NCI-H1092 treated with DMSO at 0.1 percent for 48 hours (cell line): ENCODE measurements at places on chromosomes 12 and 14.

DNA sequence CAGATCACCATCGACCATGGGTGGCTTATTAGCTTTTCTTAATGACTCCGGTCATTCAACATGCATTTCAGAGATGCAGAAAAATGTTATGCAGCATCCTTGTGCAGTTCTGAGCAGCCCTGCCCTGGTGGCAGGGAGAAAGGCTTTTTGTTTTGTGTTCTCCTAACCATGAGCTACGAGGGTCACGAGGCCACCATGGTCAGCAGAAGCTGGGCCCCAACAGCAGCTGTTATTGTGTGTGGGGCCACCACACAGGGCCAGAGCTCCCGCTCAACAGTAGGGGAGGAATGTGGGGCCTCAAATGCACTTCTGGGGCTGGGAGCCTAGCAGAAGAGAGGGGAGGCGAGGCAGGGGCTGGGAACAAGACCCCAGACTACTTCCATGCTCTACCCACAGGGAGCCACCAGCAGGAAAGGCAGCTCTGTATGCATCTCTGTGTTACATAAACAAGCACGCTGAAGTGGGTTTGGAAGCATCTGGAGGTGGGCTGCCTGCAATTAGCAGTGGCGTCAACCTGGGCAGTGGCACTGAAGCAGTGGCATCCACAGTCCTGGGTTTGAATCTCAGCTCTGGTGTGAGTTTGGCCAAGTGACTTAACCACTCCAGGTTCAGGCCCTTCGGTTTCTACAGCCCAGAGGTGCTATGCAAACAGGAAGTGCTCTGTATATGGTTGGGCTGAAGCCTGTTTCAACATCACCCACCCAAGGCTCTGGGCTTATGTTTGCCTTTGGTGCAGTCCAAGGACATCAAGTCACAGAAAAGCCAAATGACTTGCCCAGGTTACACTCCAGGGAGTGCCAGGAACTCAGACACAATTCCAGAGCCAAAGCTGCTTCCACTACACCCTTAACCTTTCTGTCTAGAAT lies 16.3 kb downstream of the GLTP start:
- DNase-seq: no peak

DNA sequence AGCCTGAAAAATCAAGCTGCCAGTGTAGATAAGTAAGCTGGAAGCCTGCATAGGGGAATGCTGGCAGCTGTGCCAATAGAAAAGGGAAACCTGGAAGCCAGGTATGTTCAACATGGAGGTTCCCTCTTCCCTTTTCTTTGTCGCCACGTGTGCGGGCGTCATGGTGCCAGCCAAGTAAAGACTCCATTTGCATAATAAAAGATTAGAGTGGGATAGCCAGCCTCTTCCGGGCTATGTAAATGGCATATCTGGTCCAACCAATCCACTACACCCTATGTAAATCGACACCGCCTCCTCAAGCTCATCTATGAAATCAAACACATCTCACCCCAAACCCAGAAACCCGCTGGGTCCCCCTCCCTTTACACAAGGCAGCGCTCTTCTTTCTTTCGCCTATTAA lies 5.6 kb upstream of the ADGRD1 start:
- DNase-seq: no peak

GRCh38 chr12:26188641-26189040 lies 6.7 kb upstream of the SSPN start:
- no peak for DNase-seq

GRCh38 chr12:125567581-125567980 lies 502.3 kb downstream of the AACS start:
- DNase-seq: no peak

- no peak for DNase-seq
These were observed 40.3 kb upstream of the RGS6 start for GRCh38 chr14:71891970-71892369.

DNA sequence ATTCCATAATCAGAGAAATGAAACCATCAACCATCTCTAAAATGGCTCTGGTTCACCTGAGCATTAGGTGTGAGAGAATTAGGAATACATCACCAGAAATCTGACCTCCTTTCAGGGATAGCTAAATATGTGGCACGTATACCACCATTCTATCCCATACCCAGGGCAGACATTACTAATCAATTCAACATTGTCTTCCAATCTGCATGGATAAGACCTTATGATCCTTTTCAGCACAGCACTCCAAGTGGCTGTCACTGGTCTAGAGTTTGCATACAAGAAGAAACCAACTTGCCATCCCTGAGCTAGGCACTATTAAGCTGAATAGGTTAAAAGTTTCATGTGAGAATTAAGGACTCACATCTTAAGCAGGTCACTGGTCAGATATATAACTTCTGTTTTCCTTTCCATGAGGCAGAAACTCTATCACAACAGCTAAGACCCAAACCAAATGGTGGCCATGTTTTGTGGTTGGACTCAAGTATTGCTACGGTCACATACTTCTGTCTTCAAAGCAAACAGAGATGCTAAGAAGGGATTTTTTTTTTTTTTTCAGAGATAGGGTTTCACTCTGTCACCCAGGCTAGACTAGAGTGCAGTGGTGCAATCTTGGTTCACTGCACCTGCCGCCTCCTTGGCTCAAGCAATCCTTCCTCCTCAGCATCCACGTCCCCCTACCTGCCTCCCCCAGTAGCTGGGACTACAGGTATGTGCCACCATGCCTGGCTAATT lies 249.0 kb downstream of the DPF3 start:
- no peak for DNase-seq

DNA sequence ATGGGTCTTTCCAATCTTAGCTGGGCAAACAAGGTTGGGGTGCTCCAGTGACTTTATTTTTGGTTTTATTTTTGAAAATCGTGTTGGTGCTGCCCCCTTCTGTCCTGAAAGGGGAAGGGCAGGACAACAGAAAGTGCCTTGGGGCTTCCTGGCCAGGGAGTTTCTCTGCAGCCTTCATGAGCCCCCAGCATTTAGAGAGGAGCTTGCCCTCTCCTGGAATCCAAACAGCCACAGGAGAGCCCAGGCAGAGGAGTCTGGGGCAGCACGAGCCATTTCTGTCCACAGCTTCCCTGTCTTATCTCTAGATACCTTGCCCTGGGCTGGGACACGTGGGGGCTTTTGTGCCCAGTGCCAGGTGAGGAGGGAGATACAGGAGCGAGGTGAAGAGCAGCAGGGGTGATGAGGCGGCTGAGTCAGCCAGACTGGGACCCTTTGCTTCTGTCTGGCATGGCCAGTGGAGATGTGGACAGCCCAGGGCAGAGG lies 4.4 kb upstream of the C1RL start:
- DNase-seq: peak; percentile 11

- no peak for DNase-seq
These were observed 107.9 kb upstream of the NAP1L1 start for GRCh38 chr12:76192416-76192815.

GRCh38 chr12:47941871-47942613 lies 21.4 kb upstream of the TMEM106C start:
- peak; percentile 17 for DNase-seq

DNA sequence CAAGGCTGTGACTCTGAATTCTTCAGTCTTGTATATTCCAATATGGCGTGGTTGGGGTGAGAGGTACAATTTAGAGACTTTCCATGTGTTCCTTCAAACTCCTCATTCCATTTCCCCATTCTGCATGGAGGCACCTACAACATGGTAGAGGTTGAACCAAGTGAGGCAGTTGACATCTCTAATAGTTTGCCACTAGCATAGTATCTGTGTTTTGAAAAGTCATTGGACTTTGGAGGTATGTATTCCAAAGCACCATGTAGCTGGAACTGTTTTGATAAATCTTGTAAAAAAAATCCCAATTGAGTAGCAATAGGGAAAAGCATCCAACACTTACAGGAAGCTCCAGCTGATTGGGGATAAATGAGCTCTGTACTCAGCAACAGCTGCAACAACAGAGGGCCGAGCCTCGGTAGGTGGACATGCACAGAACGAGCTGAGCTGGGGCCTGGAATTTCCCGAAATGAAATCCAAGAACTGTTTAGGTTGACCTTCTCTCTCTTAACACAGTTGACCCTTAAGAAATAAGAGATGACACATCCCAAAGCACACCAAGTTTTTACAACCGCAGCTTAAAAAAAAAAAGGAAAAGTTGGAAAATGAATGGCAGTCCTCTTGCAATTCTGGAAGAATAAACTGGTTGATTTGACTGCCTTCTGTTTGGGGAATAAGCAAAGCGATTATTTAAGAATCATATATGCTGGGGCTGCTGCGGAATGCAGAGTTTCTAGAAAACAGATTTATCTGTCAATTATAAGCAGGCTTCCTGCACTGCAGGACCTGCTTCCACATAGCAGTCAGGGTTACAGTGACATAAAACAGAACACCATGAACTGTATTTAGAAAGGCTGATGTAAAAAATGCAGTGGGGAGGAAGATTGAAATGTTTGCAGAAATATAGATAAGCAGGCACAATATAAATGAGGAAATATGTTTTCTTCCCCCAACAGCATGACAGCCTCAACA lies 194.6 kb upstream of the KRR1 start:
- no peak for DNase-seq

- DNase-seq: no peak
These were observed 106.2 kb upstream of the MAX start for GRCh38 chr14:65208548-65208947.

DNA sequence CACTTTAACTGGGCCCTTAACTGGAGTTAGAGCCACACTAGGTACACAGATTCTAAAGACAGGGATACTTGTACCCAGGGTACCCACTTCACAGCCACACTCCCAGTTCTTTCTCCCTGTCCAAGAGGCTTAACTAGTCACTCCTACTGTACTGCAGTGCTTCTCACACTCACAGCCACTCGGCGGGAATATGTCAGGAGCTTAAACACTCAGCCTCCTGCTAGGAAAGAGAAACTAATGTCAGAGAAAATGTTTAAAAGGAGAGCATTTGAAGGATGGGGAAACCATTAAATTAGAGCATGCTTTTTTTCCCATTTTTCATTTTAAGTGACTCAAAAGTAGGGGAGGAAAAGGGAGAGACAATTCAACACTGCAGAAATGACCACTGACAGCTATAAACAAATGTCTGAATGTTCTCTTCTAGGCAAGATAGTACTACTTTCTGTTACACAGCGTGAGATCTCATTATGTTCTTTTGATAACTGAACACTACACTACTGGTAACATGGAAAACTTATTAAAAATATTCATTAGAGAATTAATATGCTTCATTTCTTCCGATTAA lies 22.9 kb upstream of the MDM1 start:
- DNase-seq: no peak

GRCh38 chr12:65536876-65537681 lies 258.6 kb downstream of the MSRB3 start:
- no peak for DNase-seq
